ENCODE measurements at places on chromosomes 3 and 15. TPM values are rescaled to one million over a fixed set of nuclear protein-coding genes. Genes with fewer than 3 reads are reported as not detected.

Gene BNC1
- 0.16 TPM for total RNA-seq

Gene CAPN3
- 1.1 TPM for total RNA-seq

Gene KNG1
- total RNA-seq: not detected

Gene GABRR3
- not detected for total RNA-seq

Gene GOLGA8B
- total RNA-seq: 39.9 TPM

Gene GOLGA8H
- total RNA-seq: 0.31 TPM

Gene GASK1A
- 8.4 TPM for total RNA-seq

Gene PLSCR5
- total RNA-seq: not detected

All from occipital lobe (tissue), 3 donors.